RPMI7951 (cell line): ENCODE measurements at places on chromosomes 4 and X. TPM values are rescaled to one million over a fixed set of nuclear protein-coding genes. Genes with fewer than 3 reads are reported as not detected.

GRCh38 chr4:64399313-64400109 lies 9.7 kb downstream of the TECRL start:
- no peak for DNase-seq

- DNase-seq = no peak
These were observed 121.1 kb upstream of the FAM9C start for GRCh38 chrX:13165266-13166189.

DNA sequence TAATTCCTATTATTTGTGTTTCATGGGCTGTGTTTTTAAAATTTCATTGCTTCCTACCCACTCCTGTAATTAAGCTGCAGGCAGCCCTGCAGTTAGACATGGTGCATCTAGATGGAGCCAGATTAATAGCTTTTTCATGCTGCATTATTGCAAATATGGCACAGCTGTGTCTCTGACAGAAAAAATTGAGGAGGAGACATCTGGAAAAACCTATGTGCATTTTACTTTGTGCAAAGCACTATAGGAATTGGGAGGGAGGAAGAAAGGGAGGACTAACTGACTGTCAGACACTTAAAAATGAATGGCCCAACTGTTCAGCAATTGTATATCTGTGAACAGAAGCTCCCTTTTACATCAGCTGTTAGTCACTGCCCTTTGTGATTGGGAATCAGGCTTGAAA lies 8.1 kb upstream of the RPGR start:
- peak; percentile 7 for DNase-seq

DNA sequence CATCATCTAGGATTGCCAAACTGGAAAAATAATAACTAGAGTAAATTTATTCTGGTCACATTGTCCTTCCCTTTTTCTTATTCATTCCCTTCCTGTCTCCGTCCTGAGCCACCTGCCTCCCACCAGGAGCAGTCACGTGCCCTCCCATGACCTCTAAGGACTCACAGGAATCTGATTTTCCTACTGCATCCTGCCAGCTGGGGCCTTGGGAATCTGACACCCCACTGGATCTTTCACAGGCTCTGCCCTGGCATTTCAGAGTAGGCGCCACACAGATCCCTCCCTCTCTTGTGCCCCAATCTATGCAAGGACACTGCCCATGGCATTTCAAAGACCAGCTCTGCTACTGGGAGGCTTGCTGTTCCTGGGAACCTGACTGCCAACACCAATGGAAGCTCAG lies 520.5 kb downstream of the PPARGC1A start:
- DNase-seq = no peak

GRCh38 chr4:93263166-93263565 lies 565.4 kb upstream of the ATOH1 start:
- DNase-seq = no peak

GRCh38 chr4:65670331-65671031 lies at the start of gene EPHA5:
Gene EPHA5, minus strand, starts transcription at chr4:65670489. Its CDS starts 747 bp downstream, at chr4:65669742.
- DNase-seq = peak; percentile 73

- DNase-seq = no peak
These were observed 632.1 kb upstream of the AADAT start for GRCh38 chr4:170721812-170722373.

GRCh38 chr4:184444215-184444952 lies 30.0 kb downstream of the IRF2 start:
- no peak for DNase-seq

DNA sequence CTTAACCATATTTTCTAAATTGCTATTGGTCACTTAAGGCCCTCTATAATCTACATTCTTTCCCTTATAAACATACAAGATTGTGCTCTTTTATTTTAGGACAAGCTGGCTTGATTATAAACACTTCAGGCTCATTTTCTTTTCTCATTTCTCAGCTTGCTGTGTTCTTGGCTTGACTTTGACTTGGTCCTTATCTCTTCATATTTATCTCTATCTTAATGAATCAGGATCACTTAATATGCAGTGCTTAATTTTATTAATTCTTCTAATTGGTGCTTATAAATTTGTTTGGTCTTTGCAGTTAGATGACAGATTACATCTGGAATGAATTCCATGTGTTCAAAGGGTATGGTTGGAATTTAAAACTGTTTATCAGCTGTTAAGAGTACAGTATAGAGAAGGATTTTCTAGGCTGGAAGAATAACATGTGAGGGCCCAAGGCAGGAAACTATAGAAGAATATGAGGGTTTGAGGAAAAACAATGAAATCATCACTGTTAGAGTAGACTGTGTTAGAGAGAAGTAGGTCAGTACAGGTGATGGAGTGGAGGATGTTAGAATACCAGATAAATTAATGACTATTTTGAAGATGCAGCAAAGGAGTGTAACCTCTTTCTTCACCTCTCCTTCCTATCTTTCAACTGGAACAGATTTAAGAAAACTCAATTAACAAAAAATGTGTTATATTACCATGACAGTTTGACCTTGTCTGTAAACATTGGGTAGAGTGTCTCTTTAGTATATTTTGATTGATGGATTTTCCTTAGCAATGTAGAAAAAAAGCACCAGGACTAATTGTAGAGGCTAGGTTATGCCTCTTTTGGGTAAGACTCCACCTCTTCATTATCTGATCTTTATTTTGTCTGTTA lies 169.6 kb downstream of the RAPGEF2 start:
- DNase-seq = no peak

DNA sequence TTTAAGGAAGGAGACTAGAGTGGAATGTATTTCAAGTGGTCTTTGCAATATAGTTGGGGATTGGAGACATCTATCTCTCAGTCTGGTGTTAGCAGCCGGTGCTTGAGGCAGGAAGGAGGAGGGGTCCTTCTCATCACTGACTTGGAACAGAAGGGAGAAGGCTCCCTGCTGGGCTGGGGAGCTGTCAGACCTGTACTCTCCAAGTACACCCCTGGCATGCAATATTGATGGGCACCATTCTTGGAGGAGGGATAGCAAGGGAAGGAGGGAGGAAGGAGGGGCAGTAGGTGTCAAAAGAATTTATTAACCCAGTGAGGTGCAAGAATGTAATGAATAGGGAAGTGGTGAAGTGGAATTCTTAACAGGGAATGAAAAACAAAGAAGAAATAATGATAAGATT lies 338.8 kb downstream of the UNC5C start:
- DNase-seq = no peak

DNA sequence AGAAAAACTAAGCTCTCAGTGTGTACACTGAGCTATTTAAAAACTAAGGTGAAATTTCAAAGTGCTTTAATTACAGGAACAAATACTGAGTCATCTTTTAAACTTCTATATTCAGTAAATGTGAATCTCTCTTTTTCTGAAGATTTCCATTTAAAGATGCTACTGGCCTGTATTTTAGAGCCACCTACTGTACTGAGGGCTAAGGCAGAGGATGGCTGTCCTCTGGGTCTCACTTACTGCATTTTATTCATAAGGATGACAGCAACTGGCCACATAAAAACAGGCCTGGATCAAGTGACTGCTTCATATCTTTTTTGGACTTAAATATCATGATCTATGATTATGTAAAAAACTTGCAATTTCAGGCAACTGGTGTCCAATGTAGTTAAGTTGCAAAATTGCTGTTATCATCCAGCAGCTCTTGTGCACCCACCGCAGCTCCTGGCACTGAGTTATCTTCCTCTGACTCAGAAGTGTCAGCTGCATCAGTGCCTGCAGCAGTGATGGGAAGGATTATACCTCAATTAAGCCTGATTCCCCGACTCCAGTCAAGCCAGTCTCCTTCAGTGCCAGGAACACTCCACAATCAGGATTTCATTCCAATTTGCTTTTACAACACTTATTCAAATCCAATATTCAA lies 1073.7 kb downstream of the PDHA2 start:
- no peak for DNase-seq

DNA sequence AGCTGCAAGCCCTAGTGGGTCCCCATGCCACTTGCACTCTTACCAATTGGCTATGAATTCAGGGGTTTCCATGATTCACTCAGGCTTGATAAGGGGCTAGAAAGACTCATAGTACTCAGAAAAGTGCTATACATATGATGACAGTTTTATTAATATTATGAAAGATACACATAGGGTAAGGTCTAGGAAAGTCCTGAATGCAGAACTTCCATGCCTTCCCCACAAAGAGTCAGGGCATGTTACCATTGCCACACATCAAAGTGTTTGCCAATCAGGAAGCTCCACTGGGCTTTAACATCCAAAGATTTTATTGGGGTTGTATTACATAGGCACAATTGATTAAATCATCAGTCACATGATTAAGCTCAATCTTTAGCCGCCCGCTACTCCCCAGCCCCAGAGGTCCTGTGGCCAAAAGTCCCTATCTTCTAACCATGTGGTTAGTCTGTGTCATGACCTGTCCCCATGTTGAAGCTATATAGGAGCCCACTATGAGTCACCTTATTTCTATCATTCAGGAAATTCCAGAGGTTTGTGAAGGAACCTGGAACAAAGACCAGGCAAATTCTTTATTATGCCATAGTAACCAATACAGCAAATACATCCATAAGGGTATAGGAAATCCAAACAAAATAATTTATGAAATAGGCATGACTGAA lies 635.6 kb downstream of the STPG2 start:
- DNase-seq = no peak

DNA sequence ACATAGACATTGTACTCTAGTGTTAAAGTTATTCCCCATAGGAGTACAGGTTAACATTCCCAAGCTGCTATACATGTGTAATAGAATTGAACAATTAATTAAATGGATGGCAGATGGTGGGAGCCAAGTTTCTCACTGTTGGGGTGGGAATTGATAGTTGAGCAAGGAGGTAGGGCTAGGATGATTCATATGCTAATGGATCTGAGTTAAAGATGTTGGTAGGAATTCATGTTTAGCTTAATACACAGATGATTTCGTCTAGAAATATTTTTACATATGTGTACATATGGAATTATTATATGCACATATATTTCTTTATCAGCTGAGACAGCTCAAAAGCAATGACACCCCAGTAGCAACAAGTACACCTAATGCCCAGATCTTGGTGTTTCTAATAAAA lies 26.1 kb upstream of the PAPSS1 start:
- DNase-seq = no peak

GRCh38 chr4:25993395-25994185 lies 79.6 kb downstream of the SMIM20 start:
- DNase-seq = peak; percentile 55

DNA sequence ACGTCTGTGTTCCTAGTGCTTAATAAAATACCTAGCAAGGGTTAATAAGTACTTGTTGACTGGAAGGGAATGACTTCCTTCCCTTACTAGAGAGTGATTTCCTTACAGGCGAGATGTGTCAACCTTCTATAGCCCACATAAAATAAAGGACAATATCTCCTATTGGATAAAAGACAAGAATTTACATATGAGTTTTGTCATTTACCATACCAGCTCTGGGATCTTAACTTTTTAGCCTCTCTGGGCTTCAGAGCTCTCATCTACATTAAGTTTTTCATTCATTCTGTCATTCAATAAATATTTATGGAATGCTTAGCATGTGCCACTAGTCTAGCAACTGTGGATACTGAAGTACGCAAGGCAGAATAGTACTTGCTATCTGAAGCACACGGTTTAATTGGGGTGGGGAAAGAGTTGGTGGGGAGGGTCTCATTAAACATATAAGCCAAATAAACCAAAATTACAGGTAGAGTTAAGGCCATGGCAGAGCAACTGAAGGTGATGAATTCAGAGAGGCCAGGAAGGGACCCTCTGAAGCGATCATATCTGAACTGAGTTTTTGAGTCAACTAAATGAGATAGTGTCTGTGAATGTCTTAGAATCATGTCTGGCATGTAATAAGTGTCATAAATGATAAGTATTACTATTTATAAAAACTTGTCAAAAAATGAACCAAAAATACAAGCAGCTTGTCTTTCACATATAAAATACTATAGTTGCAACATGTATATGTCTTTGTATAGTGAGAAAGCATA lies 91.6 kb upstream of the BMP2K start:
- no peak for DNase-seq

DNA sequence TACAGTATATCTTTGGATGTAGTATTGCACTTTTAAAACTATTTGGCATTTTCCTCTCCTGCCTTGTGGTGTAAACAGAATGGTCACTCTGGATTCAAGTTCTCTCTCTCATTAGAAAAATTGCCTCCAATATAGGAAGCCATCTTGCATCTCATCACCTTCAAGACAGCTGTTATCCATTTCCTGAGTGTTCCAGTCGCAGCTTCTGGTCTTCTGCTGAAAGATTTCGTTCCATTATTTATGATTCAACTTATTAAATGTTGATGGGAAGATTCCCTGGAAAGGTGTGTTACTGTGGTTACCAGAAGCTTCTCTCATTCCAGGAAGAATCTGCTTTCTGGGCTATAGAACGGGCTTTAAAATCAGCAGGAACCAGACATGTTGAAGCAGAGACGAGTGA lies 568.3 kb upstream of the SLIT2 start:
- no peak for DNase-seq

DNA sequence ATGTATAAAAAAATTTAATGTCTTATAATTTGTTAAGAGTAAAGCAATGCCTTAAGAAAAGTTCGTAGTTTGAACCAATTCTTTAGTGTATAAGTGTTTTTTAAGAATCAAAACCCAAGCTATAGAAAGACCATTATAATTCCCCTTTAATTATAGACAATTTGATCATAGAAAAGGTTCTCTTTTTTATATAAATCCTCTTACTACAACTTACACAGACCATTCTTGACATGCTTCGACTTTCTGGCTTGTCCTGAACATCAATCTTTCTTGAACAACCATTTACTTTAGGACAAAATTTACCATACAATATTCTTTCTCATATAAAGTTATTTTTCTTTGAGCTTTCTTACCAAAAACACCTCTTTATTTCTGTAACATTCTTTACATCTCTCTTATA lies 330.5 kb upstream of the SPANXN1 start:
- peak; percentile 3 for DNase-seq

DNA sequence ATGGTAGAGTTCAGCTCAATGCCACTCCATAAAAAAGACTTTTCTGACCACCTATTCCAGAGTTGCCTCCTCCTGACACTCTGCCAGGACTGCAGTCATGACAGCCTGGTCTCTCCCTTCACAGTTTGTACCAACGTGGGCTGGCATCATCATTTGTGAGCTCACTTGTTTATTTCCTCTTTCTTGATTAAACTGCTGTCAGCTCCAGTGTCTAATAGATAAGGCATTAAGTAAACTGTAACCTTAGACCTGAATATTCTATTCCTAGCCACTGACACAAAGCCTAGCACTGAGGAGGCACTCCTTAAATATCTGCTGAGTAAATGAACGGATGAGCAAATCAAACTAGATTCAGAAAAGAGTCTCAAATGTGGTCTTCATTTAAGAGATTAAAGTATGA lies 48.7 kb downstream of the DDX60 start:
- no peak for DNase-seq

Gene NDUFB11
- total RNA-seq = 172 and 213 TPM in 2 replicates

Gene LONRF3
- total RNA-seq = 0.78 and 1.4 TPM in 2 replicates

Gene IL3RA
- total RNA-seq = not detected in 2 replicates

Gene DEFB131A
- total RNA-seq = not detected in 2 replicates

Gene UGT2B17
- total RNA-seq = not detected in 2 replicates

Gene CXorf65
- total RNA-seq = not detected in 2 replicates

Gene PNMA6A
- total RNA-seq = 0.10 and 0.12 TPM in 2 replicates

Gene FAM156A
- 9.0 and 17.0 TPM in 2 replicates for total RNA-seq

Gene CPLX1
- total RNA-seq = not detected in 2 replicates

Gene PAK3
- 0.88 and 1.1 TPM in 2 replicates for total RNA-seq
